Naive thymus-derived CD8-positive, alpha-beta T cell (primary cell): ENCODE measurements at places on chromosomes 12 and 14.

DNA sequence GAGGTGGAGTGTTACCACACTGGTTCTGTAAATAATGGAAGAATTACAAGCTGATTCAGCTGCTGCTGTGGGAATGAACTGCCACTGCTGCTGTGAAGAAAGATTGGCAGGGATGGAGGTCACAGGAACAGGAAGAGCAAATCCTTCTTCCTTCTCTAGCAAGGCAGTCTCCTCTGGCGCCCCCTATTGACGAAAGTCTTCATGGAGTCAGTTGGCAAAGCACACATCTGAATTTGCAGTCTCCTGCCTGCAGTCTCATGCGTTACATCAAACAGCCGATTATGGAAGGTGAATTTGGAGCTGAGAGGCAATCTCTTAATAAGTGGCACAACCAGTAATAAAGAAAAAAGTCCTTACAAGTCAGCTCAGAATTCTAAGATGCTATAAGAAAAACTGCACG is 106.0 kb upstream of the TMTC1 start:
- no peak for DNase-seq

DNA sequence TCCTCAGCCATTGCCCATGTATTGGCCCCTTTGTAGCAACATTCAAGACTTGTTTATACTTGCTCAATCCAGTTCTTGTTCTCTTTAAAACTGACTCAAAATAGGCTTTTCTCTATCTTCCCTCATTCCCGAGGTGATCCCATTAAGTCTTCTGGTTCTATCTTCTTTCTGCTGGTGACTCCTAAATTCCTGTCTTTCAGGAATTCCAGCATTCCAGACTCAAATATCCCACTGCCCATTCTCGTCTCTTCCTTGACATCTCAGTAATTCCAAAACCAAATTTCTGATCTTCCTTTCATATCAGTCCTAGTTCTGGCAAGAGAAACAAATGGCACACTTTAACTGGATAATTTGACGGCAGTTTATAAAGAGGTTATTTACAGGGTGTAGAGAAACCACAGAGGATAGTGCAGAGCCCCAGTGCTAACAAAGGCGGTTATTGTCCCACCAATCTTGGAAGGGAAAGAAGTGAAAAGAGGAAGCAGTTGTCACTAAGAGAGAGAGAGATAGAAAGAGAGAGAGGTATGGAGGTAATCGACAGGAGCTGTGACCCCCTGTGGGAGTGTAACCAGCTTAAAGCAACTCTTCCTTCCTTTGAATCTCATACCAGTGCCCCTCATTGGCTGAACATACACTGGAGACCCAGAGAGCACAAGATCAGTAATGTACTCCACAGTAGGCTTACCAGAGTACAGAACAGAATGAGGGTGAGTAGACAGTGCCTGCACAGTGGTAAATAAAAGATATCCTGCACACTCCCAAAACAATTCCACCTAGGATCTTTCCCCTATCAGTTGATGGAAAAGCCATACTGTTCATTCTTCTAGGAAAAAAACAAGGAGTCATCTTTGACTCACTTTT is 177.6 kb upstream of the LMNTD1 start:
- DNase-seq, result no peak

GRCh38 chr12:118420673-118421072 is 44.3 kb downstream of the SUDS3 start:
- DNase-seq, result no peak

- no peak for DNase-seq
These were observed 147.1 kb downstream of the PHLDA1 start for GRCh38 chr12:75884465-75884985.

- DNase-seq, result no peak
These were observed 454.1 kb downstream of the PCNX1 start for GRCh38 chr14:71361336-71361735.

DNA sequence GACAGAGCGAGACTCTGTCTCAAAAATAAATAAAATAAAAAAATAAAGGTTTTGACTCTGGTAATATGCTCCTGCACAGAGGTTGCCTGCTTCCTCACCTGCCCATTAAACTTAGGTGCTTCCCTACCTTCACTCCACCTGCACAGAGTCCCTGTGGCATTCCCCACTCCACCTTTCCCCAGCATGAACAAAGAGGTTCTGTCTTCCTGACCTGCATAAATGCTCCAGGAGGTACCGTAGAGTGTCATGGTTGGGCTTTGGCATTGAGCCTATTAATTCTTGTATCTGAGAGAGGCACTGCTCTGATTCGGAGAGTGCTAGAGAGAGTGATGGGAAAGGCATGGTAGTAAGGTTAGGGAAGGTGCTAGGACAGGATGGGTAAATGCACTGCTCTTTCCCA is 6.3 kb downstream of the ARHGAP9 start:
- DNase-seq, result no peak

DNA sequence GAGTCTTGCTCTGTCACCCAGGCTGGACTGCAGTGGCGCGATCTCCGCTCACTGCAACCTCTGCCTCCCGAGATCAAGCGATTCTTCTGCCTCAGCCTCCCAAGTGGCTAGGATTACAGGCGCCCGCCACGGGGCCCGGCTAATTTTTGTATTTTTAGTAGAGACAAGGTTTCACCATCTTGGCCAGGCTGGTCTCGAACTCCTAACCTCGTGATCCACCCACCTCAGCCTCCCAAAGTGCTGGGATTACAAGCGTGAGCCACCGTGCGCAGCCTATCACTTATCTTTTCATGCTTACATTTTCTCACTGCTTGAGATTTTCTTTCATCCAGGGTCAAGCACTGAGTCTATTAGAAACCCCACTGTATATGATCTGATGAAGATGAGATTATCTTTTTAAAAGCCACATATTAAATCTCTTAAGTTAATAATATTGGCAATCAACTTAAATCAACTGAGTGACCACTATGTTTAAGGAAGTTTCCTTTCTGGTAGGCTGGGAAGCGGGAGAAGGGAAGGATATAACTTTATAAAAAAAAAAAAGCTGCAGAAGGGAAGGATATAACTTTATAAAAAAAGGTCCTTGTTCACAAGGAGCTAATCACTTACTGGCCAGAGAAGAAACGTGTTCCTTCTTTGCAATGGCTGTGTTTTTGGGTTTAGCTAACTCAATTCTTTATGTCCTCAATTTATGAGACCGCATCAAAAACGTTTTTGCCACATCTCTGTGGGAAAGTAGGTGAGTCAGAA is 1.3 kb upstream of the MDM2 start:
- DNase-seq, result no peak

DNA sequence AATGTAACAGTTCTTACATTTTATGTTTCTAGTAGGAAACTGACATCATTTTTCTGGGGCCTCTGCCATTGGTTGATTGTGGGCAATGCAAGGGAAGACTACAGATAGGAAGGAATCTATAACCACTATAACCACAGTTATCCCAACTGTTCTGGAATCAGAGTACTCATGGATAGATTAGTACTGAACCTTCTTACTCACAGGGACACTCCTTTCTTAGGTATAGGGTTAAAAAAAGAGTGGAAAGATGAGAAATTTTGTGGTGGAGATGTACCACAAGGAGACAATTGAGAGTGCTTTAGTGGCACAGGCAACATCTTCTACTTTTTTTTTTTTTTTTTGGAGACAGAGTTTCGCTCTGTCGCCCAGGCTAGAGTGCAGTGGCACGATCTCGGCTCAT is 21.0 kb downstream of the TMEM116 start:
- DNase-seq, result no peak

GRCh38 chr14:23137813-23138535 is 18.9 kb upstream of the CEBPE start:
- DNase-seq, result no peak

DNA sequence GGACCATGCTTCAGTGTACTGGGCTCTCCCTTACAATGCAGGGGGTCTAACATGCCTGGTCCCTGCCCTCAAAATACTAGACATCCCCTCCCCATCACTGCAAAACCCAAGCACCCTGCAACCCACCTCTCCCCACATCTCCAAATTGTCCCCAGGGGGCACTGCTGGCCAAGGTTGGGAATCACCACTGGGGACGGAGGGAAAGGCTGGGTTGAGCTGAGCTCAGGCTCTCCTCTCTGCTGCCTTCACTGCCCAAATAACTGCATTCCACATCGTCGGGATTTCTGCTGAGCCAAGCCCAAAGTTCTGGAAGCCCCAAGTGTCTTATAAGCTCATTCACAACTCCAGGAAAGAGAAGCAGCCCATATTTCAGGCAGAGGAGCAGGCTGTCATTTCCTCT is 69.6 kb downstream of the NT5DC3 start:
- DNase-seq, result no peak

- no peak for DNase-seq
These were observed 23.6 kb downstream of the RASSF3 start for GRCh38 chr12:64633940-64634337.

- no peak for DNase-seq
These were observed 37.9 kb downstream of the AKAP6 start for GRCh38 chr14:32366986-32367385.

- no peak for DNase-seq
These were observed 16.8 kb upstream of the NFYB start for GRCh38 chr12:104154806-104155205.

- DNase-seq, result no peak
These were observed 2.8 kb upstream of the PIWIL1 start for GRCh38 chr12:130334937-130335336.

GRCh38 chr12:132367071-132367851 is 37.9 kb upstream of the GALNT9 start:
- DNase-seq, result no peak

DNA sequence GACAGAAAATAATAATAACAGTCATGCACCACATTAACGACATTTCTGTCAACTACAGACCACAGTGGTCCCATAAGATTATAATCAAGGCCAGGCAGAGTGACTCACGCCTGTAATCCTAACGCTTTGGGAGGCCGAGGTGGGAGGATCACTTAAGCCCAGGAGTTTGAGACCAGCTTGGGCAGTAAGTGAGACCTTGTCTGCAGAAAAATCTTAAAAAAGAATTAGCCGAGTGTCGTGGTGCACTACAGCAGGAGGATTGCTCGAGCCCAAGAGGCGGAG is 8.6 kb downstream of the NAB2 start:
- no peak for DNase-seq

DNA sequence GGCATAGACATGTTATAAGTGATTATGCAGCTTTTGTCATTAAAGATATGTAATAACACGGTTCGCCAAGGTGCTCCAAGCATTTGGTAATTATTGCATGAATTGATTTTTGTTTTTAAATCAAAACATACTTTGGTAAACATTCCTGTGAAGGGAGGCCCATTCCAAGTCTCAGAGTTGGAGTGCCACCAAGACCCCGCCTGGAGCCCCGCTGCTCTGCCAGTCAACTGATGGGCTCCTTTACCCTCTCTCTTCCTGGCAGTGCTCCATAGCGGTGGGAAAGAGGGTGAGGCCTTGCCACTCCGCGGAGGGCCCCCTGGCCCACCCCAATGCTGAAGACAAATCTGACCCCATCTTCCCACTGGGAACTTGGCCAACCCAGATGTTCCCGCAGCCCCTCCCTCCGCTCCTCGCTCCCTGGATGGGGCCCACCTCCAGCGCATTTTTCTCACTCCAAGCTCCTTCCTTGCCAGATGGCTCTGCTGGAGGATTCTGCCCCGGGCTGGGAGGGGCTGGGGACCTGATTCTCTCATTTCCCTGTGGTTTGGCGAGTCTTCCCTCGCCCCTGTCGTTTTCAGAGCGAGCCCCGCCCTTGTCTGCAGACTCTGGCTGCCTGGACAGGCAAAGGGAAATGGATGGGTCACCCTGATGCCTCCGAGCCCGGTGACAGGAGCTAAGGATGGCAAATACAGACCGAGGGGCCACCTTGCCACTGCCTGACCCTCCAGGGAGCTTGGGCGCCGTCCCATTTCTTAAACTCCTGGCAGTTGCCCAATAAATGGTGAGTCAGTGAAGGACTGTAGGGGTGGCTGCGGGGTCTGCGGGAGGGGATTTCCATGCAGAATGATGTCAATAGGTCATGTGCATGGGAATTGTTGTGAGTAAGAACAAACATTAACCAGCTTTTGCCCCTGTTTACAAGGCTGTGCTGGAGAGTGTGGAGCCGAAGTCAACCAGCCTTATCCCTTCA is 9.2 kb upstream of the PAPLN start:
- no peak for DNase-seq

DNA sequence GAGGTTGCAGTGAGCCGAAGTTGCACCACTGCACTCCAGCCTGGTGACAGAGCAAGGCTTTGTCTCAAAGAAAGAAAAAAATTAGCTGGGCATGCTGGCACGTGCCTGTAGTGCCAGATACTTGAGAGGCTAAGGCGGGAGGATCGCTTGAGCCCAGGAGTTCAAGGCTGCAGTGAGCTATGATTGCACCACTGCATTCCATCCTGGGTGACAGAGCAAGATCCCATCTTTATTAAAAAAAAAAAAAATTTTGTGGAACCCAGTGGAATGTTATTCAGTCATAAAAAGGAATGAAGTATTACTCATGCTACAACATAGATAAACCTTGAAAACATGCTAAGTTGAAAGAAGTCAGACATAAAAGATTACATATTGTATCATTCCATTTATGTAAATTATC is 8.3 kb upstream of the ERBB3 start:
- DNase-seq, result no peak

GRCh38 chr12:79326222-79326621 is 364.5 kb downstream of the PAWR start:
- no peak for DNase-seq

- DNase-seq, result no peak
These were observed 15.2 kb upstream of the ACTR6 start for GRCh38 chr12:100185361-100185894.

DNA sequence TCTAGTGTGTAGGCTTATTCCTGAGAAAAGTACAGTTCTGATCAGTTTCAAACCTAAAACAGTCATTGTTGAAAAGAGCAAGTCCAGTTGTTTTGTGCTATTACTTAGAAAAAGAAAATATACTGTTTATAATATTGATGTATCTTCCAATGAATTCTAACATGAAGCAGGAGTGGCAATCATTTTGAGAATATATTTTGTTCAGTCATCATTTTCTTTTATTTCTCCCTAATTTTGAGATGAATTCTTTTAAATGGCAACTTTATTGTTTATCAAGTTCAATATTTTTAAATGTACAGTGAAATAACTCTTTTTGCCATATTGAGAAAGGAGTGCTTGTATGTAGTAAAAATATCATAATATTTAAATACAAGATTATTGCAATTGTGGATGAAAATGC is 862.2 kb upstream of the MDGA2 start:
- DNase-seq, result no peak

DNA sequence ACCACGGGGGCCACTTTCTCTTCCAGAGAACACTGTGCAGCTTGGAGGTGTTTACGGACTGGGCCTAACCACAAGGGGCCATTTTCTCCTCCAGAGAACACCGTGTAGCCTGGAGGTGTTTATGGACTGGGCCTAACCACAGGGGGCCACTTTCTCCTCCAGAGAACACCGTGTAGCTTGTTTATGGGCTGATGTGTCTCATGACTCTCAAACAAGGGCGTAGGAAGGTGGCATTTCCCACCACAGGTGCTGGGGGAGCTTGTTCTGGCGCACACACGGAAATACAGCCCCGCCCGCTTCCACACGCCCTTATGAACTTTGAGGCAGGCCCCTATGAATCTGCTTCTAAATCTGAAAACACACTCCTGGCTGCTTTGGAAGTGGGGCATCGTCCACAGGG is 174.6 kb upstream of the SFSWAP start:
- no peak for DNase-seq

DNA sequence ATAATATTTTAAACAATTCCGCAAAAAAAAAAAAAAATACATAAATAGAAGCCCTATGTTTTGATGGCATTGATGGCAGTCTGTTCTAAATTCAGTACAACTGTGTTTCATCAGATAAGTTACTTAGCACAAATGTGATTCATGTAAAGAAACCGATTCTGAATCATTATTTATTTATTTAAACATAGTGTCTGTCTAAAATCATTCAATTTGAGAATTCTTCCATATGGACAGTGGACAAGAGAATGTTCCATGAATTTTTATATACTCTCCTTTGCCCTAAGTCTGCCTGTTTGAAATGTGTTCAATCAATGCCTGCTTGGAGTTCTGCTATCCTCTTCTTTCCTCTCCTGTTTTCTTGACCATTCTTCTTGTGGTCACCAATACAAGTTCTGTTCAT is 126.5 kb downstream of the PDE3A start:
- no peak for DNase-seq
